ENCODE measurements at places on chromosomes 7 and 10.

GRCh38 chr7:142516038-142516501 lies 233.2 kb upstream of the PRSS1 start:
- peak; percentile 53 for DNase-seq

DNA sequence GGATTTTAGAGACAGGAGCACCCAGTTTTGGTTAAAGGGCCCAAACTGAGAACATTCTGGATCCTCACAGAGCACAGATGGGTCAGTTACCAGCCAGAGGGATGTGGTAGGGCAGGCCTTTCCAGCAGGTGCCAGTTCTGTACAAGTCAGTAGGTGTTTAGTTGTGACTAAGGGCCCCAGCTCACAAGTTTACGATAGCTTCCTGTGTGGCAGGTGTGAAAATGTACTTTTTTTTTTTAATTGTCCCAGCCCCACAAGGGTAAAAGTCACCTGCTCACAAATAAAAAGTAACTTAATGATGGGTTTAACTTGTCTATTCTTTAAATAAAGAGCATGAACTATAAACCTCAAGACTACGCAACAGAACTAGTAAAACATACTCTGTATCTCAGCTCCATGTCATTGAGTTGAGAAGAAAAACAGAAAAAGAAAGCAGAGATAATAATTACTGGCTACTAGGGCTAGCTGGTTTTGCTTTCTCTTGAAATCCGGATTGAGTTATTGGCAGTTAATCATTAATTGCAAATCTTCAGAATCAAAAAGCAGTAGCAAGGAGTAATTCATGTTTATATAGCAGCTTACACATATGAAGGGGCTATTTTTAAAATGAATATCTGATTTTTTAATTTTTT lies 15.4 kb downstream of the NFE2L3 start:
- DNase-seq = no peak

DNA sequence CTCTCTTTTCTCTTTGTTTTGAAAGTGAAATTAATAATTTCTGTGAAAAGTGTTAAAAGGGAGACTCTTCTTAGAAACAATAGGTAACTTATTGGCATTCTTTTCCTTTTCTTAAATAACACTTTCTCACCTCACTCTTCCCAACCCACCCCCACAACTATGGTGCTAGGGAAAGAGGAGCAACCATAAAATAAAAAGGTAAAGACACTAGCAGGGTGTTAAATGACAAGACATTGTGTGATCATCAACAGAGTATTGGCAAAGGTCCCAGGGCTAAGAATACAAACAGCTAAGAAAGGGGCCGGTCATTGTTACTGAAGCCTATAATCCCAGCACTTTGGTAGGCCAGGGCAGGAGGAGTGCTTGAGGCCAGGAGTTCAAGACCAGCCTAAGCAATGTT lies 183.7 kb downstream of the NEBL start:
- DNase-seq = no peak

DNA sequence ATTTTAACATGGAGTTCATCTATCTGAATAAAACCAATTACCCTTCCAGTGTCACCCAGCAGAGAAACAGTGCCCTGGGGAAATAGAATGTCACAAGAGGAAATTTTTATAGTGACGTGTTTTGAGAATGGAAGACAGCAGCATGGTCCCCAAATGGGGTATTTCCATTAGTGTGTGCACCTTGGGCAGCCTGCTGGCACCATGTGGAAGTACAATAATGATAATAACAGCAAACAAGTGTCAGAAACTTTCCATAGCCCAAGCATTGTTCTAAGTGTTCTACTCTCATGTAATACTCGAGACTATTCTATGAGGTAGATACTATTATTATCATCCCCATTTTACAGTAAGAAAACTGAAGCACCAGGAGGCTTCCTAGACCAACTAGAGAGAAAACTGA lies 2.2 kb upstream of the PDE1C start:
- DNase-seq = no peak

DNA sequence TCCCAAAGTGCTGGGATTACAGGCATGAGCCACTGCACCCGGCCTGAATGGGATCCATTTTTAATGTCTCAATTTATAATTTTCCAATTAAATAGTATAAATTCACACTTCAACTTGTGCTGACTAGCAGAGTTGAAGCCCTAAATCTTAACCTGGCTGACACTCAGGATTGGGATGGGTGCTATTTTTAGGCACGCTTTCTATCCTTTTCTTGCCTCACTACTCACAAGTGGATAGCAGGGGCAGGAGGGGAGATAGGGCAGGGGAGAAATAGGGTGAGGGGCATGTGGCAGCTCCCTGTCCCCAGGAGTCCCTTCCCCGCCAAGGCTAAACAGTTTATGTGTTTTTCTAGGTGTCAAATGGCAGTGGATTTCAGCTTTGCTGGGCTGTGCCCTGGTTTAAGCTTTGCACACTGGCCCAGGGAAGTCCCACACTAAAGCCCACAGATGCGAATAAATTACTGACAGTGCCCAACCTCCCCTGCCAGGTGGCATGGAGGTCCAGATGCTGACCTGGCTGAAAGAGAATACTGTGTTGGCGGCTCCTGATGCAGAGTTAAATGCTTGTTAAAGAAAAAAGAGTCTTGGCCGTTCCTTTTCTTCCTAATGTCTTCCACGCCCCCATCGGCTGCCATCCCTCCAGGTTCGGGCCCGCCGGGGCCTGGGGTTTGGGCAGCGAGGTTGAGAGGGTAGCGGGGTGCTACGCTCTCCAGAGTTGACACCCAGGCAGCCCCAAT lies 36.2 kb upstream of the EFCAB10 start:
- DNase-seq = no peak

- DNase-seq = no peak
Measured at GRCh38 chr10:44435196-44435595, 50.3 kb upstream of the CXCL12 start.

DNA sequence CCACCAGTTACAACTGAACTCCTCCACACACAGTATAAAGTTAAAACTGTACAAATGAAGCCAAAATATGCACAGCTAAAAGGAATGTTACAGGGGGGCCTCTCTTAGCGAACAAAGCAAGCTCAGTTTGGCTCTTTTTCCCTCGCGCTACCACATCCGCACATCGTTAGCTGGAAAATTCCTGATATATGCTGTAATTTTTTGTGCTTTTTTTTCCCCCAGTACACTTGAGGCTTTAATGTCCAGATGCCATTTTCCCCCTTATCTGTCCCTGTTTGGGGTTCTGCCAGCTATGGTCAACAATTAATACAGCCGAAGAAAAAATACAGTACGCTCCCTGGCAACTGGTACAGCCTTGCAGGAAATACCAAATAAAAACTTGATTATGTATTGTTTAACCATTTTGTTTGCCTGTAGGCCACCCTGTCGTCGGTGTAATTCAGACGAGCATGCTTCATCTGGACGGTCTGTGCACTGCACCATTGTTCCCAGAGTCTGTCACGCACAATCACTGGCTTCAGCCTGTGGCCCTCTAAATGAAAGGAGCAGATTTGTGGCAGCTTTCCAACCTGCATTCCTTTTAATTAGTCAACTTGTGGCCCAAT lies 108.1 kb upstream of the FAM133B start:
- DNase-seq = no peak

GRCh38 chr10:123096452-123096851 lies 39.3 kb upstream of the HMX3 start:
- DNase-seq = no peak

DNA sequence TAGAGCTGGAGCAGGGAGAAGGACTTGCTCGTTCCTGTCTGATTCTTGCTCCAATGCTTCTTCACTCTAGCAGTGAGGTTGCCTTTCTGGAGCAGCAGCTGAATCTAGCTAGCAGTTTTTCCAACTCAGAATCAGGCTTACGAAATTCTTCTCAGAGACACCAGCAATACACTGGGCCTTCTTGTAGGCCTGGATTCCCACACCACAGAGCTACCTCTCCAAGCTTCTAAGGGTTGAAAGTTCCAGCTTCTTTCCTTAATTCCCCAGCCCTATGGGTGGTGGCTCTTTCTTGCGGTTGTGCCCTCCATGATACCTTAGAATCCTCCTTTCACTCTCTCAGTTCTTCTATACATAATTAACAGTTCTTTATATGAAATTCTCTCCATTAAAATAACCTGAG lies 586.6 kb downstream of the INHBA start:
- DNase-seq = no peak

- DNase-seq = no peak
Measured at GRCh38 chr7:130286881-130287280, 6.1 kb upstream of the CPA4 start.

GRCh38 chr10:103632247-103632642 lies 138.7 kb downstream of the NEURL1 start:
- no peak for DNase-seq

DNA sequence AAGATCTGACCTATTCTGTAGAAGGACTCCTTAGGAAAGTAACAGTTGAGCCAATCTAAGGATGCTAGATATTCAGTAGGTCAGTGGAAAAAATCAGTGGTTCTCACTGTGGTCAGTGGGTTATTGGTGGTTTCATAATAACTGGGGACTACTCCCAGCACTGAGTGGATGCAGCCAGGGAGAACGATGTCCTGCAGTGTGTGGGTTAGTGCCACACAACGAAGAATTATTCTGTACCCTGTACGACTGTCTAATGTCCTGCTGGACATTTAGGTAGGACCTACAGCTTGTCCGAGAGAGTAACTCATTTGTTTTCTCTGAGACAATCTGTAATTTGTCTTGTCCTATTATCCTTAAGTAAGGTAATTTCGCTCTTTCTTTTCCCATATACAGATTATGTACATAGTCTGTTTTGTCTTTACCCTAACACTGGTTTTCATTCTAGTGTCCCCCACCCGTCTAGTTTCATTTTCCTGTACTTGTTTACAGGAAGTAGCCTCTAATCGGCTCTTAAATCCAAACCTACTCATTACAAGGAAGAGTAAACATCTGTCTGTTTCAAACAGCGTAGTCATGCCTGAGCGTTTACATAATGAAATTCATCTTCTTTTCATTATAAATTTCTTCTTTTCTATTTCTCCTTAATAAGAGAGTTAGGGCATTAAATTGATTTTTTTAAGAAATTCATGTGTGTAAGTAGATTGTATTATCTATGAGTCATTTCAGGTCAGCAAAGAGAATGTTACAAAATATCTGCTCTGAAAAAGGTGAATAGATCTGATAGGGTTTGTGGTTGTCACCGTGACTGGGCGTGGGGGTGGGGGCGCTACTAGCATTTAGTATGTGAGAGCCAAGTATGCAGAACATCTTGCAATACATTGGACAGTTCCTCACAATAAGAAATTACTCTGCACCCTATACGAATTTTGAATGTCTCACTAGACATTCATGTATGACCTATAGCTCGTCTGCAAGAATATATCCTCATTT lies 8.3 kb upstream of the ZC3HAV1L start:
- DNase-seq = no peak

GRCh38 chr10:369684-370448 lies 234.6 kb downstream of the ZMYND11 start:
- DNase-seq = no peak

- DNase-seq = no peak
Measured at GRCh38 chr10:101838416-101838970, 5.1 kb downstream of the KCNIP2 start.

- DNase-seq = peak; percentile 61
Measured at GRCh38 chr7:144133307-144133706, 10.3 kb downstream of the OR2A14 start.

DNA sequence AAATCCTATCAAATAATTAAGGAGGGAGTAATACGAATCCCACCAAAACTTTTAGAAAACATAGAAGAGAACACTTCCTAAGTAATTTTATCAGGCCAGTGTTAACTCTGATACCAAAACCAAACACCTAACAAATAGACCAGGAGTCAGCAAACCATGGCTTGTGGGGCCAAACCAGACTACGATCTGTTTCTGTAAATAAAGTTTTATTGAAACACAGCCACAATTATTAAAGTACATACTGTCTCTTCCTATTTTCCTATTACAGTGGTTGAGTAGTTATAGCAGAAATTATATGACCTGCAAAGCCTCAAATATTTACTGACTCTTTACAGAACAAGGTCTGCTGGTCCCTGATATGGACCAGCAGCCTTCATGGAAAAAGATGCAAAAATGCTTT lies 73.1 kb upstream of the ELN start:
- DNase-seq = no peak

DNA sequence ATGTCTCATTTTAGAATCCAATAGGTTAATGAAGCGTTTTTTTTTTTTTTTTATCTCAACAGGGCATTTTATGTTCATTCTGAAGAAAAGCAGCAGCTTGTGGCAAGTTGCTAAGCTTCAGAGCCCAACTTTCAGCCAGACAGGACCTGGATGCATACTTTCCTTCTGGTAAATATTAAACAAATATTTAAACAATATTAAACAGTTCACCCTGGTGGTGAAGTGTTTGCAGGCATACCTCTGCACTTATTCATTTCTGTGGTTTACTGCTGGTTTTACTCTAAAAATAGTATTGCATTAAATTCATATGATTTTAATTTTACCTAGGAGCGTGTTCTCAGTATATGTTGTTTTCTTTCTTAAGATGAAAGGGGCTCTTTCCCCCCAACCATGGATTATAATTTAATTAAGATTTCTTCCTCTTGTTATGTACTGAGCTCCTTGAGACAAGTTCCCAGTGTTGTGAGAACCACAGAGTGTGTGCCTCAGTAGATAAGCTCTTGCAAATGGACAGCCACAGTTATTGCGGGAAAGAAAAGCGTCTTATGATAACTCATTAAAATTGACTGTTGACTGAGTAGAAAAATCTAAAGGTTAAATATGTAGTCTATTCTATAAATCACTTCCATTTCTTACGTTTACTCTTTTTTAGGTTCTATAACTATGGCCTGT lies 155.8 kb downstream of the MALRD1 start:
- DNase-seq = no peak

- DNase-seq = no peak
Measured at GRCh38 chr10:71457908-71458307, 61.2 kb downstream of the CDH23 start.

DNA sequence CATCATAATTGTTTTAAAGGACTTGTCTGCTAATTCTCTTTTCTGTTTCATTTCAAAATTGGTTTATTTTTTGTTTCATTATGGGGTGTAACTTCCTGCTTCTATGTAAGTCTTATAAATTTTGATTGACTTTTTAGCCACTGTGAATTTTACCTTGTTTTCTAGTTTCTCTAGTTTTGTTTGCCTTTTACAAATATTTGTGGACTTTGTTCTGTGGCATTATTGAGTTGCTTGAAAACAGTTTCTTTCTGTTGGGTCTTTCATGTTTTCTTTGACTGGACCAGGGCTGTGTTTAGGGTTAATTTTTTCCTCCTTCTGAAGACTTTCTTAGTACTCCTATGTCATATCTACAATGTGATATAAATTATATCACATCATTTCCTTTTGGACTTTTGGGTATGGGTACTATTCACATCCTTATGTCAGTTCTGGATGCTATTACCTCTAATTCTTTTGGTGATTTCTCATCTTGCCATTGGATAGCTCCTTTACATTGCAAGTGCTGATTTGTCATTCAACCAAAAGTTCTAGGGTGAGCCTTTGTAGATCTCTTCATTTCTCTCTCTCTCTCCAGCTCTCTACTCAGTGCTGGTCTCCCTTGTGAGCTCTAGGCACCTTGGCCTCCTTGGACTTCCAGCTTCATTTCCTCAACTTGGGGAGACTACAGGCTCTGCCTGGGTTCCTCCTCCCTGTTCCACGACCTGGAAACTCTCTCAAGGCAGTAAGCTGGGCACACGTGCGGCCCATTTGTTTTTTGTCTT lies 36.9 kb downstream of the MLLT10 start:
- peak; percentile 35 for DNase-seq

DNA sequence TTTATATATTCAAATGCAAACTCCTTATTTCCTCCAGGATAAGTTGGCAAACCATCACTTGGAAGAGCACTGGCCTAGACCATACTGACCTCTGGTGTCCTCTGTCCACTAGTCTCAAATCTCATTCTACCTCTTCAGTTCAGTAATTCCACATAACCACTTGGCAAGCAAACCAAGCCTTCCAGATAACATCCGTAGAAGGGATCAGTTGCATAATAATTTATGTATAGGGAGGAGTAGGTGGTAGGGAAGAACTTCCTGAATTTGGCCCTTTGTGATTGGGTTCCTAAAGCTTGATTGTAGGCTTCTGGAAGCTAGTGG lies 55.0 kb downstream of the WAC start:
- peak; percentile 37 for DNase-seq

All from inflammatory macrophage treated with lipopolysaccharide for 4 hours (primary cell).